Articular chondrocyte of knee joint (primary cell): ENCODE measurements at places on chromosomes 6 and 20. TPM values are rescaled to one million over a fixed set of nuclear protein-coding genes. Genes with fewer than 3 reads are reported as not detected.

RIMS4 gene
- total RNA-seq = 0.13 and 0.22 TPM in 2 replicates

RSPO3 gene
- 17.8 and 19.3 TPM in 2 replicates for total RNA-seq

SLC26A8 gene
- total RNA-seq = 0.32 TPM in 1 of 2 replicates, not detected in the other

SCUBE3 gene
- 3.4 and 17.0 TPM in 2 replicates for total RNA-seq

SYTL3 gene
- 1.9 and 2.2 TPM in 2 replicates for total RNA-seq

TFAP2A gene
- 0.11 and 0.39 TPM in 2 replicates for total RNA-seq

FAM83B gene
- total RNA-seq = under 0.01 and 0.11 TPM in 2 replicates

ANKRD60 gene
- not detected in 2 replicates for total RNA-seq

ENPP3 gene
- 0.13 and 0.22 TPM in 2 replicates for total RNA-seq

SLC12A5 gene
- total RNA-seq = under 0.01 TPM in 2 replicates

FAM184A gene
- total RNA-seq = 0.65 and 1.8 TPM in 2 replicates

HLA-DRB5 gene
- total RNA-seq = 0.32 TPM in 1 of 2 replicates, not detected in the other

SOX4 gene
- total RNA-seq = 39.6 and 41.2 TPM in 2 replicates

C6orf47 gene
- 15.2 and 19.5 TPM in 2 replicates for total RNA-seq

ROS1 gene
- total RNA-seq = 2.5 and 3.7 TPM in 2 replicates

KCNB1 gene
- total RNA-seq = 6.1 and 6.7 TPM in 2 replicates

PLA2G7 gene
- total RNA-seq = not detected in 2 replicates

CLPSL2 gene
- total RNA-seq = not detected in 2 replicates

FAM120B gene
- 22.0 and 44.1 TPM in 2 replicates for total RNA-seq

RIPOR3 gene
- 0.76 and 0.78 TPM in 2 replicates for total RNA-seq

GRM4 gene
- total RNA-seq = 0.11 TPM in 1 of 2 replicates, not detected in the other

MAFB gene
- total RNA-seq = 32.5 and 32.9 TPM in 2 replicates

NKX2-2 gene
- not detected in 2 replicates for total RNA-seq

NOTCH4 gene
- 0.65 and 1.1 TPM in 2 replicates for total RNA-seq

DNAH8 gene
- under 0.01 TPM in 2 replicates for total RNA-seq

PSMG4 gene
- total RNA-seq = 9.6 and 14.5 TPM in 2 replicates

QRSL1 gene
- 14.5 and 14.6 TPM in 2 replicates for total RNA-seq

IPCEF1 gene
- total RNA-seq = 0.13 and 0.22 TPM in 2 replicates

RNF182 gene
- total RNA-seq = 0.13 and 0.65 TPM in 2 replicates

PACRG gene
- 0.26 TPM in 1 of 2 replicates, not detected in the other for total RNA-seq

C6orf52 gene
- 0.52 and 0.65 TPM in 2 replicates for total RNA-seq

COL21A1 gene
- 1.0 and 3.9 TPM in 2 replicates for total RNA-seq

PTCRA gene
- not detected in 2 replicates for total RNA-seq

SEL1L2 gene
- not detected in 2 replicates for total RNA-seq

PRPH2 gene
- 2.5 and 2.6 TPM in 2 replicates for total RNA-seq

ZNF391 gene
- total RNA-seq = 4.3 and 5.7 TPM in 2 replicates

TMEM170B gene
- 2.5 and 2.6 TPM in 2 replicates for total RNA-seq

CCN5 gene
- total RNA-seq = 21.1 and 76.7 TPM in 2 replicates

FAM83D gene
- total RNA-seq = 12.8 and 14.5 TPM in 2 replicates

MYLIP gene
- 5.9 and 7.3 TPM in 2 replicates for total RNA-seq

PRL gene
- total RNA-seq = 0.11 TPM in 1 of 2 replicates, not detected in the other

ZNF311 gene
- total RNA-seq = 1.8 and 2.1 TPM in 2 replicates

CDSN gene
- not detected in 2 replicates for total RNA-seq

SMIM29 gene
- 11.1 and 13.0 TPM in 2 replicates for total RNA-seq
